ENCODE measurements at places on chromosomes 16 and 17.

- no peak for DNase-seq
These were observed 24.0 kb downstream of the PITPNC1 start for GRCh38 chr17:67401106-67401505.

GRCh38 chr16:57003439-57004386, 14.4 kb downstream of the NLRC5 start:
- DNase-seq = no peak

DNA sequence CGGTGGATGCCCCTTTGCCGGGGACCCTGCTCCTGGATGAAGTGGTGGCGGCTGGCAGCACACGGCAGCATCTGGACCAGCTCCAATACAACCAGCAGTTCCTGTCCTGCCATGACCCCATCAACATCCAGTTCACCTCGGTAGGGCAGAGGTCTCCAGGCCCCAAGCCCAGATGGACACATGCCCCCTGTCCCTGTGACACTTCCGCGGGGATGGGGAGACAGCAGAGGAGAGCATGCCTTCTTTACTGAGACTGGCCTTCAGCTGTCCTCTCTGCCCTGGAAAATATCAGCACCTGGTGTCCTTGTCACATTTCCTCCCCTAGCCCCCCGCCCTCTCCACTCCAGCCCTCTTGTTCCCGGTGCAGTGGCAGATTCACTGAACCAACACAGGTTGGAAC, 6.2 kb downstream of the CHAD start:
- DNase-seq = no peak

DNA sequence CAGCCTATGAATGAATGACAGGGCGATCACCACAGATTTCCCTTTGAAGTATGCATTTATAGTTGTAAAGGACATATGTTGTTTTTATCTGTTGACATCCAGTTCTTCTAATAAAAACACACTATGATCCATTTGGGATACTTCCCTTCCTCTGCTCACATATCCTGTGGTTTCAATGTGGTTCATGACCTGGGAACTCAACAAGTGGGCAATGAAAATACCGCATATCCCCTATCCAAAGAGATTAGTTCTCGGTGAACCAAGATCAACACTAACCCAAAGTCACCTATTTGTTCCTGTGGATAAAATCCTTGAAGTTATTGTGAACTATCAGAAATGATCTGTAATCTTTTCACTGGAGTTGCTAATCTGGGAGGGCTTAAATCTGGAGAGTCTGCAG, 16.0 kb downstream of the ABCA8 start:
- no peak for DNase-seq

GRCh38 chr17:33637534-33637933, 344.4 kb upstream of the ASIC2 start:
- no peak for DNase-seq

- no peak for DNase-seq
These were observed 21.8 kb downstream of the XYLT1 start for GRCh38 chr16:17448640-17449638.

DNA sequence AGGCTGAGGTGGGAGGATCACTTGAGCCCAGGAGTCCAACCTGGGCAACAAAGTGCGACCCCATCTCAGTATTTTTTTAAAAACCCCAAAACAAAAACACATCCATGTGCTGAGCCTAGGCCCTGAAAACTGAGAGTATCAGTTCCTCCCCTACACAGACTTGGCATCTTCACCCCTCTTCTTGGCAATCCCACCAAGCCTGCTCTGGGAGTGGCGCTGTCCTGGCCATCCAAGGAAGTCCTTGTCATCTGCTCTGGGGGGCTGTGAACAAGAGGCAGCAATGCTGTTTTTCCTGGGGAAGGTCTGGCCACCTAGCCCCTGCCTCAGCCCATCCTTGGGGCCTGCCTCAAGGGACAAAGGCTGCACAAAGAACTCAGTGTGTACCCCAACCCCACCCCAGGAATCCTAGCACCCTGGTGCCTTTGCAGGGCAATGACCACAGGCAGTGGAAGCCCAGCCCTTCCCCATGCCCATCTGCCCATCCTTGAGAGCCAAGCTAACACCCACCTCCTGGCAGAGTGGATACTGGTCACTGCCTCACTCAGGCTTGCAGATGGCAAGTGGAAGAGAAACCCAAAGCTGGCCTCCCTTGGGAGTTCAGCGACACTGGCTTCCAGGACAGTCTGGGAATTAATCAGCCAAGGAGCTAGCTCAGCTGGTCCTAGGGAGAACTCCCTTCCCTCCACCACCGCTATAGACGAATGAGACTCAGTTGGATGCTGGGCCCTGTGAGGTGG, 14.8 kb upstream of the GFOD2 start:
- no peak for DNase-seq

DNA sequence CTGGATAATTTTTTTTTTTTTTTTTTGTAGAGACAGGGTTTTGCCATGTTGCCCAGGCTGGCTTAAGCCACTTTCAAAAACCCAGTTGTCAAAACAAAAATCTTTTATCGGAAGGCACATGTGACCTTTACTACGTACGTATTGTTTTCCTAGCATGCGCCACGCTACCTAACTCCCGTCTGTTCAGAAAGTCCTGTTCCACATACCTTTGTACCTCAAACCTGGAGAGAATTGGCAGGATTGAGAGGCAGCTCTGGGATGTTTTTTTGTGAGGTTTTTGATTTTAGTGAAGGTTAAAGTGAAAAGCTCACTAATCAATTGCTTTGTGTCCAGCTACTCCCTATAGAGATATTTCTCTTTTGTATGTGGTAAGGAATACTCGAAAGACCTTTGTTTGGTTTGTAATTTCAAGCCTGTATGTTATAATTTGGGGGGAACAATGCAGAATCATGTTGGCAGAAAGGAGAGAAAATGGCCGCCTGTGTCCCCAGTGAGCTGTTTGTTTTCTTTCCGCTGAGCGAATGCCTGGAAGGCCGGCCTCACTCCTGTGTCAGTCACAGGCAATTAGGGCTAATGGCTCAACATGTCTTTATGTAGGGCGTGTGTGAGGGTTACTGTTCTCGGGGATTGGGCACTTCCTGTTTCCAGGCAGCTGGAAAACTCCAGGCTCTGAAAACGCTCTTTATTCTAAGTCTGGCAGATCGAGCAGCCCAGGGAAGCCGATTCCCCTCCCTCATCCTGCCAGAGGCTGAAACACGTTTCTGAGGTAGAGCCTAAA, 60.8 kb upstream of the CLEC18A start:
- DNase-seq = no peak

GRCh38 chr17:37280841-37281240, 94.9 kb upstream of the C17orf78 start:
- DNase-seq = no peak

GRCh38 chr17:72726936-72727335, 365.6 kb downstream of the SLC39A11 start:
- no peak for DNase-seq

DNA sequence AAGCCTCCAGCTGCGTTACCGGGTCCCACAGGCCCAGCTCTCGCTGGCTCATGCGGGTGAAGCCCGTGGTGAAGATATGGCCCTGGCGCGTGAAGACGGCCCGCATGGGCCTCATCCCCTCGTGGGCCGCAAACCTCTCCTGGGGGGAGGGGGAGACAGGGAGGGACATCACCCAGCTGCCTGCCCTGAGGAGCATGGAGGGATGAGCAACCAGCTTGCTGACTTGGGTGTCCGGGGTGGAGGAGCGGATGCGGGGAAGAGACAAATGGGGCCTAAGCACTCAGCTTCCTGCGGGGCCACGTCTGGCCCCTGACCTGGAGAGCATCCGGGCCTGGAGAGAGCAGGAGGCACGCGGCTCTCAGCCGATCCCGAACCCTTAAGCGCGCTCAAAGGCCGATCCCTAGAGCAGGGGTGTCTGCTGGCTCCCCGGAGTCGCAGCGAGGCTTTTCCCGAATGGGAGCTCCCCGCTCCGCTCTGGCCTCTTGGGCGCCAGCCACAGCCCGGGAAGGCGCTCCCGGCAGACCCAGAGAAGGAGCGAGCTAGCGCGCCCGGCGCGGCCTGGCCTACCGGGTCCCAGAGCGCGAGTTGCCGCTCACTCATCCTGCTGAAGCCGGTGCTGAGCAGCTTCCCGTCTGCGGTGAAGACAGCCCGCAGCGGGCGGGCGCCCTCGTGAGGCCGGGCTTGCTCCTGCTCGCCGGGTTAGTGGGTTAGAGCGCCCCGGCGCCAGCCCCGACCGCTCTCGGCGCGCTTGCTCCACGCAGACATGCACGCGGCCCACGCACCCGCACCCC, 5.0 kb downstream of the CORO6 start:
- DNase-seq = peak; percentile 89

DNA sequence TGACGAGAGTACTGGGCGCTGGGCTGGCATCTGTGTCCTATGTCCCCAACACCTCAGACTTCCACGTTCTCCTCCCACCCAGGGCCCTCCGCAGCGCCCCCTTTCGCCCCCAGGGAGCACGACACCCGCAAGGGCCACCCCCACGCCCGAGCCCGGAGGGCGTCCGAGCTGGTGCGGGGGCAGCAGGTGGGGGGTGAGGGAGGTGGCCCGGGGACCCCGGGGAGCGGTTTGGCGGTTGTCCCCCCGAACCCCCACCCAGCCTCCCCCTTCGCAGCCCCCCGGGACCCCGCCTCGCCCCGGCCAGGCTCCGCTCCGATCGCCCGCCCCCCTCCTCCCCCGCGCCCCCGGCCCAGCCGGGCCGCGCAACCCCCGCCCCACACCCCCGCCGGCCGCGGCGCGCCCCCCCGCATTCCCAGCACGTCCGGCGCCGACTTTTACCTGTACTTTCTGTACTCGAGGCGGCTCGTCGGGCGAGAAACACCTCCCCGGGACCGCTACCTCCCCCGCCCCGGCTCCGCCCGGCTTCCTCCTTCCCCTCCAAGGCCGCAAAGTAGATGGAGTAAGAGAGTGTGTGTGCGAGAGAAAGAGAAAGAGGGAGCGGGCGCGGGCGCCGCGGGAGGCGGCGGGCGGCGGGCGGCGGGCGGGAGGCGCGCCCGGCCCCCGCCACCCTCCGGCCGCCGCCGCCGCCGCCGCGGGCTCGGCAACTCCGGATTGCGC, 901 bp downstream of the CDYL2 start:
- peak; percentile 43 for DNase-seq

- peak; percentile 43 for DNase-seq
These were observed 14.0 kb upstream of the STAC2 start for GRCh38 chr17:39239640-39240314.

DNA sequence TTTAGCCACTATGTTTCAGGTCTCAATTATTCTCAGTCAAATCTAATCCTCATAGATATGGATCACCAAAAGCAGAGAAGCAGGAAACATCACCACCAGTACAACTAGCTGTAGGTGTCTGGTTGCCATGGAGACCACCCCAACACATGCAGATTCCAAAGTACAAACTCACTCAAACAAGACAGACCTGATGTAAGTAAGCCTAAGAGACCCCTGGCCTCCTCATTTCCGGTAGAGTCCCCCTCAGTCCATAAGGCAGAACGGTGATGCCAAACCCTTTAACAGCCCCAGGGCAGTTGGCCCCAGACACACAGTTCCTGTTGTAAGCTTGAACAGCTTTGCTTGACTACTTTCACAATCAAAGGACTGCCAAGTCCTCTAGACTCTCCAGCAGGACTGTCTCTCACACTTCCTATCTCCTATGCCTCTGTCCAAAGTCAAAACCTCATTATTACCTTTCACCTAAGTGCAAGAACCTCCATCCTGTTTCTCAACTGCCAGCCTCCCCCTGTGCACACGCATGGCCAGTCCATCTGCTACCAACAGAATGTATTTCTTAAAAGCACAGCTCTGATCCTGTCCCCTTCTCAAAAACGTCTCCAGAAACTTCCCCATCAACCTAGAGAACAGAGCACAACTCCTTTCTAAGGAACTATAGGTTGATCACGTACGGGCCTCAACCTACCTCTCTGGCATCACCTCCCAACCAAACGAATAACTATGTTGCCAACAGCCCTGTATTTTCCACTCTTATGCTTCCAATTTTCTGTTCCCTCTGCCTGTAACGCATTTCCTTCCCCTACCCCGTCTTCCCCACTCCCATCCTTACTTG, 23.9 kb downstream of the SLC39A11 start:
- no peak for DNase-seq

- no peak for DNase-seq
These were observed 165.3 kb upstream of the GSE1 start for GRCh38 chr16:85447693-85448313.

DNA sequence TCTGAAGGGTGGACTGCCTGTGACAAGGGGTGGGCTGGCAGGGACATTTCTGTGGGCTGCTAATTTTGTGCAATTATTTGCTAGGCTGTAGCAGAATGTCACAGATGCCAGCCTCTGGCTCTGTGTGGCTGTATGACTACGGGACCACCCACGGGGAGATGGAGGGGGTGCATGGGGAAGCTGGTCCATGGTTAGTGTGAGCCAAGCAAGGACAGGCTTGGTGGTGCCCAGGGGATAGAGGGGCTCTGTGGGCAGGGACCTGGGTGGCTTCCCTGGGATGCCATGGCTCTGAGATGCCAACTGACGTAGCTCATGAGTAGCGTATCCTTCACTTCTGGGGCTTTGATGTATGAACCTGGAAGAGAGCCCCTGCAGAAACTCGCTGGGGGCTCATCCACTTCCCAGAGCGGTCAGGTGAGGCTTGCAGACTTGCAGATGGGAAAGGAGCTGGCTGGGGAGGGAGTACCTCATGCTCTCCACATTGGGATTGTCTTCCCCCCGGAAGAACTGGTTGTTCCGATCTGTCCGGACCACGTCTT, 87.2 kb downstream of the TBC1D16 start:
- no peak for DNase-seq

DNA sequence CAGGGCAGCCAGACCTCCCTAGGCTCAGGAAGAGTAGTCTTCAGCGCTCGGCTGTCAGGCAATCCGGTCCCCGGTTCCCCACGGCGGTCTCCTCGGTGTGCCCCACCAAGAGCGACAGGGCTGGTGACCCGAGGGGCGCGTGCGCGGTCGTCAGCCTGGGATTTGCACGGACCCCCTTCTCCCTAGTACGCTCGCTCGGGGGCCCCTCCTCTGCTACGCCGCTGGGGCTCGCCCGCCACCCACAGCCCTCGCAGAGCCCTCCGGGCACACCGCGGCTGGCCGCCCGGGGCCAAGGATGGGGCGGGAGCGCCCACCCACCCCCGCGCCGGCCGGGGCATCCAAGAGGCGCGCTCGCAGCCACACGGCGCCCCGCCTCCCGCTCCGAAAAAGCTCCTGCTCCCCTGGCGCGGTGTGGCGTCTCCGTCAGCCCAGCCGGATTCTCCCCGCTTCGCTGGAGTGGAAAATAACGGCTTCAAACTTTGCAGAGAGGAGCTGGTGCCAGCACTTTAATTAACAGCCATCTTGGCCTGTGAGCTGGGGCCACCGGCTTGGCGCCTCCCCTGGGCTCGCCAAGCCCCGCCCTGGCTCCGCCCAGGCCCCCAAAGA, 2.1 kb upstream of the C1QL1 start:
- no peak for DNase-seq

DNA sequence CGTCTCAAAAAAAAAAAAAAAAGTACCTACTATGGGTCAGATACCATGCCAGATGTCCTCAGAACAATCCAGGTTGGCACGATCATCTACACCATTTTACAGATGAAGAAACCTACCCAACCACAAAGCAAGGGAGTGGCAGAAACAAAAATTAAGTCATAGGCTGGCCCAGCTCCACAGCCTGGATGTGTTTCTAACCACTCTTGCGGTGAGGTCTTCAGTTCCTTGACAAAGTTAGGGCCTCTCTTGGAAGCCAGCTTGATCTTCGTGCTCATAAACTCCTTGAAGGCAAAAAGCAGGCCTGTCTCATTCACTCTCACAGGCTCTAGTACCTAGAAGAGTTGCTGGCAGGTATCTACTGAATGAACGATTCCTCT, 6.2 kb downstream of the GGA2 start:
- no peak for DNase-seq

GRCh38 chr17:74135391-74136167, 67.9 kb upstream of the RPL38 start:
- DNase-seq = no peak

- DNase-seq = no peak
These were observed 33.1 kb downstream of the NECAB2 start for GRCh38 chr16:84000989-84001642.

- no peak for DNase-seq
These were observed 171.9 kb upstream of the RPH3AL start for GRCh38 chr17:524406-524950.

Data from stimulated activated CD4-positive, alpha-beta T cell treated with anti-CD3 and anti-CD28 coated beads, Interleukin-2, amount 100 ng/mL, for 4 hours (primary cell).